ENCODE measurements at places on chromosomes 4 and X.
A peak's percentile ranks its signal among the peaks of the same experiment; 100 is the strongest.

DNA sequence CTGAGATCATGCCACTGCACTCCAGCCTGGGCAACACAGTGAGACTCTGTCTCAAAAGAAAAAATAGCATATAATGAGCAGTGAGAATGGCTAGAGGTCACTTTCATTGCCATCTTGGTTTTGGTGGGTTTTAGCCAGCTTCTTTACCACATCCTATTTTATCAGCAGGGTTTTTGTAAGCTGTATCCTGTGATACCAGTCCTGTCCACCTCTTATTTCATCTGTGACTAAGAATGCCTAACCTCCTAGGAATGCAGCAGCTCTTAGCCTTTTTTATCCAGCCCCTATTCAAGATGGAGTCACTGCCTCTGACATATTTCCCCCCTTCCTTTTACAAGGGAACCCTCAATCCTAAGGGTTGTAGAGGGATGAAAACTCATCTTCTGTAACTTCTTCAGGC is 26.1 kb upstream of the IGFBP7 start:
- DNase-seq = peak; percentile 78

- DNase-seq = no peak
Observed at GRCh38 chr4:61666244-61666643, 466.1 kb downstream of the ADGRL3 start.

- no peak for DNase-seq
Observed at GRCh38 chr4:120431180-120431579, 364.5 kb upstream of the MAD2L1 start.

GRCh38 chrX:1239681-1240142 is 27.3 kb upstream of the CRLF2 start:
- no peak for DNase-seq

GRCh38 chr4:150599547-150599946 is 17.6 kb downstream of the MAB21L2 start:
- DNase-seq = no peak

GRCh38 chrX:74535408-74536151 is 78.8 kb downstream of the RLIM start:
- peak; percentile 63 for DNase-seq

DNA sequence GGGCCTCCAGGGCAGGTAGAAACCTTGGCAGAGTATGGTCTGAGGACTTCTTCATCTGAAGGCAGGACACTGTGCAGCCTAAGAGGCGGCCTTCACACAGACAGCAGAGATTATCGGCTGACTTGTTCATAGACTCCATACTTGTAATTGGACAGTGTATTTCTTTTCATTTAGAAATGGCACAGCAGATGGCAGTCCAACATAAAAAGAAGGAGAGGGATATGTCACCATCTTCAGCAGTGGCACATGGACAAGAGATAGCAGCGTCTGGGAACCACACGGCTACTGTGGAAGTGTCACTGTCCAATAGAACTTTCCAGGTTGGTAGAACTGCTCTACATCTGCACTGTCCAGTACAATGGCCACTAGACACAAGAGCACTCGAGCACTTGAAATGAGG is 21.7 kb upstream of the GEMIN8 start:
- DNase-seq = no peak

GRCh38 chr4:187183346-187183745 is 459.7 kb upstream of the FAT1 start:
- DNase-seq = no peak

DNA sequence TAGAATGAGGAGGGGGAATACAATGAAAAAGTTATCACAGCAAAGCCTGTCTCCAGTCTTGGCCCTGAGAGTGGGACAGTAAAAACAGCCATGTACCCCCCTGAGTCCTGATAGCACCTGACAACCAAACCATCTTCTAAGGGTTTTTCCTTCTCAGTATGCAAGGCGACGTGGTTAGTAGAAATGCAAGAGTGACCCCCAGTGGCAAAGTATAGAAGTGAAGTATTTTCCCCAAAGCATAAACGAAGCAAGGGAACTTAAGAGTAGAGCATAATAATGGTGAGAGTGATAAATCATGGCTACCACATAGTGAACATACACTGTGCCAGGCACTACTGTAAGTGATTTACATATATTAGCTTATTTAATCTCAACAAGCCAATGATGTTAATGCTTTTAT is 52.8 kb downstream of the FAM47C start:
- peak; percentile 55 for DNase-seq

GRCh38 chrX:124018023-124018422 is 56.5 kb downstream of the STAG2 start:
- peak; percentile 9 for DNase-seq

GRCh38 chrX:31551913-31552312 is 480.1 kb upstream of the FTHL17 start:
- DNase-seq = no peak

DNA sequence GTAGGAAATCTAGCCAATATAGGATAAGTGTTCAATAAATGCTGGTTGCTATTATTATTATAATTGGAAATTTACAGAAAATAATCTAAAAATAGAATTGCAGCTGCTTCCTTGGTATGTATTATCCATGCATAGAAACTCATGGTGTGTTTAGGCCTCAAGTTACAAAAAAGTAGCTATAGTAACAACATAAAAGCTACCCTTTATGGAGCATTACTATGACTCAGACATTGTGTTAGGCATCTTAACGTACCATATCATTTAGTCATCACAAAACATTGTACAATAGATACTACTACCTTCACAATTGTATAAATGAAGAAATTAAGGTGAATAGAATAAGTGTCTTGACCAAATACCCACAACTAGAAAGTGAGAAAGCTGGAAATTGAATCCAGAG is 126.9 kb upstream of the NRK start:
- peak; percentile 23 for DNase-seq

DNA sequence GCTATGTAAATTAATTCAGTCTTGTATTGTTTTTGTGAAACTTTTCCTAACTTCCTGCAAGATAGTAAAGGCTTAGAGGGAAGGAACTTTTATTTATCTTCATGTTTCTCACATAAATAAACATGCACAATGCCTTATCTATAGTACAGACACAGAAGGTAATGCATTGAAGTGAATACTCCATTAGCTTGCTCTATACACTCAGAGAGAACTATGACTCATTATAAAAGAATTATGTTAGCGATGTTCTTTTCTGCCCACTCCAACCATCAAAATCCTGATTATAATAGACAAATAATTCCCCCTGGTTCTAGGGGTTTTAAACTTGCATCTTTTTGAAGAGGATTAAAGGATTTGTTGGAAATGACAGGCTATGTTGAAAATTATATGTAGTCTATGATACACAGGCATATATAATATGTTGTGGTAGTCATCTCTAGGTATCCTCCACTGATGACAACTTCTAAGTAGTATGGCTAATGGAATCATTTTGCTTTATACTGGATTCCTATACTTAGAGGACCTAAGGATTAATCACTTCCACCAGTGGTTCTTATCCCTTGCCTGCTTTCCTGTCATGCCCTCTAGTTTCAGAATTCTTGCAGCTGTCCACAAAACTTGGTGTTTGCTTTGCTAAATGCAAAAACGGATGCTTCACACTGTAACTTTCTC is 115.7 kb downstream of the NDST4 start:
- DNase-seq = no peak

GRCh38 chr4:175946472-175947116 is 119.0 kb upstream of the WDR17 start:
- DNase-seq = peak; percentile 22

- no peak for DNase-seq
Observed at GRCh38 chr4:114597410-114598115, 1.0 kb upstream of the UGT8 start.

- no peak for DNase-seq
Observed at GRCh38 chrX:20421697-20422096, 155.0 kb upstream of the RPS6KA3 start.

DNA sequence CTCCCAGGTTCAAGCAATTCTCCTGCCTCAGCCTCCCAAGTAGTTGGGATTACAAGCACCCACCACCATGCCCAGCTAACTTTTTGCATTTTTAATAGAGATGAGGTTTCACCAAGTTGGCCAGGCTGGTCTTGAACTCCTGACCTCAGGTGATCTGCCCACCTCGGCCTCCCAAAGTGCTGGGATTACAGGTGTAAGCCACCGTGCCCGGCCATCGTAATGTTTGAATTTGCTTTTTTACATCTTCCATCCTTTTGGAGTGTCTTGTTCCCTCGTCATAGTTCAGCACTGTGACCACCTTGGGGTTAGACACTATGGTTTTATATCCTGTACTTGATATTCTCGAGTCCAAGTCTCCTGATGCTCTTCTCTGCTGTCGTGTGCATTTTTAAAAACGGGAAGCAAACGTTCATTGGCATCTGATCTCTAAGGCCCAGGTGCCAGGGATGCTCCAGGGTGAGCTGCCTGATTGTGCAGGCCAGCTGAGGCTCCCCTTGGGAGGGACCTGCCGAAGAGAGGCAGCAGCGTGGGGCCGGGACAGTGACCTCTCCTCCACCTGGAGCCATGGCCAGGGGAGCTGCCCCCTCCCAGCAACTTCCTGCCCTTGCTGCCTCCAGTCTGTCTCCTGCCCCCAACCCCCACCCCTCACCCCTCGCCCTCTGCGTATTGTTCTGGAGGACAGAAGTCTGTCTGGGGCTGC is 16.7 kb downstream of the DGKQ start:
- DNase-seq = no peak

- DNase-seq = no peak
Observed at GRCh38 chr4:37555322-37555721, 130.9 kb downstream of the RELL1 start.

- DNase-seq = no peak
Observed at GRCh38 chr4:112673076-112673475, 36.1 kb downstream of the LARP7 start.

- peak; percentile 70 for DNase-seq
Observed at GRCh38 chrX:40908026-40908425, 172.7 kb upstream of the MED14 start.

DNA sequence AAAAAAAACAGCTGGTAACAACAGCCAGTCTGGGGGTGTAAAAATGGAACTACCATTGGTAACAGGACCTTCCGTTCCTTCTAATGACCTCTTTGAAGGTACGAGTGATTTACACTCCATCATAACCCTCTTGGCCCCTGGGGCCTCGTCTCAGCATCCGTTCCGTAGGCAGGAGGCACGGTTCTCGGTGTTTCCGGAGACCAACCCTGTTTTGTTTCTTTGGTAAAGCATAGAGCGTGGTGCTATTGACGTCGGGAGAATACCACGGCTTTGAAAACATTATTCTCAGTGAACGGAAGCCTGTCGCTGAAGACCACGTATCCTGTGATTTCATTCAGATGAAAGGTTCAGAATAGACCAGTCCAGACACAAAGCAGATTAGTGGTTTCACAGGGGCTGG is 198.9 kb downstream of the ASMT start:
- DNase-seq = no peak

DNA sequence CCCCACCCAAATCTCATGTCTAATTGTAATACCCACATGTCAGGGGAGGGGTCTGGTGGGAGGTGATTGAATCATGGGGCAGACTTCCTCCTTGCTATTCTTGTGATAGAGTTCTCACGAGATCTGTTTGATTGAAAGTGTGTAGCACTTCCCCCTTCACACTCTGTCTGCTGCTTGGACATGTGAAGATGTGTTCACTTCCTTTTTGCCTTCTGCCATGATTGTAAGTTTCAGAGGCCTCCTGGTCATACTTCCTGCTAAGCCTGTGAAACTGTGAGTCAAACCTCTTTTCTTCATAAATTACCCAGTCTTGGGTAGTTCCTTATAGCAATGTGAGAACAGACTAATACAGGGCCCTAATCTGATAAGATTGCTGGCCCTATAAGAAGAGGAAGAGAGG is 1514.8 kb downstream of the RPA4 start:
- DNase-seq = no peak

GRCh38 chr4:53021754-53022512 is 159.8 kb downstream of the RASL11B start:
- no peak for DNase-seq

DNA sequence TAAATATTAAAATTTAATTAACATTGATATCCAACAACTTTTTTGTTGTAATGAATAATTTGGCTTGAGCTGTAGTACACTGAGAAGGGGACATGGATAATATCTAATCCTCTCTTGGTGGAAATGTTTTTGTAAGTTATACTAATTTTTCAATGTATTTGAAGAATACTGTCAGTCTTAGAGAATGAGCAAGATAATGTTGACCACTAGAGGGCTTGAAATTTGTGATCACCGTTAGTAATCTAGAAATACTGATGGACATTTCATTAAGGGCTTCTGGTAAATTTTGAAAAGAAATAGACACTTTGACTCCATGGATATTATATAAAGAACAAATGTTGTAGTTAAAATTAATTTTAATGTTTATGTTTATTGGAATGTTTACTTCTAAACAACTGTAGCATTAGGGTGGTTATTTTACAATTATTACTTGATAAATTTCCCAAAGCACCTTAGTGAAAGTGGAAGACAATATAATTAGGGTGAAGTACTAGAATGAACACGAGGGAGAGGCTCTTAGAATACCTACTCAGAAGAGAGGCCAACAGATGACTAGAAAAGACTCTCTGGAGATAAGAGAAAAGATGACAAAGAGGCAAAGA is 20.0 kb upstream of the CAMK2D start:
- DNase-seq = peak; percentile 69

DNA sequence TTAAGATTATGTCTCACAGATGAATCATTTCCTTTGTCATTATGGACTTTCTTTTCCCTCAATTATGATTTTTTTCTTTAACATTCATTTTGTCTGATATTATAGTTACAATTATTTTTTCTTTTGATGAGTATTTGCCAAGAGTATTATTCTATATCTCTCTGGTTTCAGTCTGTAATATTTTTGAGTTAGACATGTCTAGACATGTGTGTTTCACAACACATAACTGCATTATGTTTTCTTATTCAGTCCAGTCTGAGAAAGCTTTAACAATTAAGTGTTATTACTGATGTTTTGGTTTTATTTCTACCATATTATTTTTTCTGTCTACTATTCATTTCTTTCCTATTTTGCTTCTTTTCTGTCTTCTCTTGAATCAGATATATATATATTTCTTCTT is 108.3 kb upstream of the MID1IP1 start:
- peak; percentile 14 for DNase-seq

- DNase-seq = no peak
Observed at GRCh38 chr4:123257591-123257990, 139.0 kb upstream of the SPRY1 start.

- peak; percentile 40 for DNase-seq
Observed at GRCh38 chrX:15299941-15300851, 15.2 kb downstream of the ASB11 start.

DNA sequence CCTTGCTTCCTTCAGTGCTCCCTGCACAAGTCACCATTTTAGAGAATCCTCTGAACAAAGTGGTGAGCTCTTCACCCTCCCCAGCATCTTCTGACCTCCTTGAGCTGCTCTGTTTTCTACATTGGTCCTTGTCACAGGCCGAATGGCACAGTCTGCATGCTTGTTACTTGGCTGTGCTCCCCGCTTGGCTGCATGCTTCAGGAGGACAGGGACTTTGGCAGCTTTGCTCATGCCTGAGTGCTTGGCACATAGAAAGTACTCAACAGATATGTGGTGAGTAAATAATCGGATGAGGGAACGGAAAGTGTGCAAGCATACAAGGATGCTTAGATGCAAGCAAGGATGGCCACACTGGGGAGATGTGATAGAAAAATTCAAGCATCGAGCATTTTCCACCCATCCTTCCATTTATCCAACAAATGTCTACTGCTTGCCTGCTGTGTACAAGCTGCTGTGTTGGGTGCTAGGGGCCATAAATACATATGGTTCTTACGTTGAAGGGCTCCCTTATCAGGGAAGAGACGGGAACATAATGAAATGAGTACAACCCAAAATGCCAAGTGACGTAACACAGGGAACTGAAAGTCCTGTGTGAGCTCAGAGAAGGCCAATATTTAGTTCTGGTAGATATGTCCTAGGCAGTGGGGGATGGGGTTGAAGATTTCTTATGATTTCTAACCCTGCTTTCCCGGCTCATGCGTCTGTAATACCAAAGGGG is 31.2 kb downstream of the SLC2A9 start:
- DNase-seq = no peak

Data from cardiac fibroblast (primary cell).